ENCODE measurements at places on chromosomes 4 and X. TPM values are rescaled to one million over a fixed set of nuclear protein-coding genes. Genes with fewer than 3 reads are reported as not detected.

The CNKSR2 gene
- total RNA-seq = 11.0 TPM

The EGF gene
- not detected for total RNA-seq

The ODAPH gene
- total RNA-seq = not detected

The VCX gene
- total RNA-seq = not detected

The SGMS2 gene
- not detected for total RNA-seq

The P2RY8 gene
- total RNA-seq = 62.9 TPM

The CCSER1 gene
- total RNA-seq = not detected

The GAGE12E gene
- total RNA-seq = not detected

The MTNR1A gene
- not detected for total RNA-seq

The INPP4B gene
- 43.7 TPM for total RNA-seq

The LDB2 gene
- not detected for total RNA-seq

The CT55 gene
- not detected for total RNA-seq

Data from activated CD8-positive, alpha-beta T cell treated with anti-CD3 and anti-CD28 coated beads, Interleukin-2, amount 10 ng/mL, durations not matched to agents 7 days and 5 days (primary cell).